ENCODE measurements at places on chromosomes 3 and 15. TPM values are rescaled to one million over a fixed set of nuclear protein-coding genes. Genes with fewer than 3 reads are reported as not detected.

Gene ISL2
- 0.90 TPM for total RNA-seq

Gene COLQ
- total RNA-seq = 1.9 TPM

Gene USP50
- not detected for total RNA-seq

Gene SCAMP5
- total RNA-seq = 18.1 TPM

Gene SETMAR
- 10.1 TPM for total RNA-seq

Gene PLA2G4D
- not detected for total RNA-seq

Gene TMEM207
- total RNA-seq = not detected

Gene GUCA1C
- not detected for total RNA-seq

Gene MTMR10
- total RNA-seq = 26.7 TPM

Gene CYP1A2
- under 0.01 TPM for total RNA-seq

Gene ZNF620
- 5.6 TPM for total RNA-seq

Gene EPM2AIP1
- 10.6 TPM for total RNA-seq

Gene GOLGA6L25
- total RNA-seq = not detected

Gene RNU5B-1
- total RNA-seq = not detected

Gene MCF2L2
- total RNA-seq = 0.26 TPM

Gene PFKFB4
- 1.3 TPM for total RNA-seq

Gene CSPG5
- 0.26 TPM for total RNA-seq

Gene CFAP92
- total RNA-seq = 0.51 TPM

Gene CFAP100
- not detected for total RNA-seq

Gene IL20RB
- total RNA-seq = 0.51 TPM

Gene MAP6D1
- total RNA-seq = 0.51 TPM

Gene HAPLN3
- total RNA-seq = 64.8 TPM

Gene ELP6
- total RNA-seq = 27.9 TPM

Gene TF
- 0.13 TPM for total RNA-seq

Gene SPSB4
- under 0.01 TPM for total RNA-seq

Gene GRAMD2A
- 0.13 TPM for total RNA-seq

Gene ZCWPW2
- total RNA-seq = 0.13 TPM

Gene IQSEC1
- 83.7 TPM for total RNA-seq

Gene SLC51A
- not detected for total RNA-seq

Gene CEP19
- total RNA-seq = 5.6 TPM

Gene DUOXA2
- total RNA-seq = not detected
